ENCODE measurements at places on chromosomes 4 and X.

- DNase-seq = no peak
These were observed 61.1 kb downstream of the CPEB2 start for GRCh38 chr4:15063341-15063740.

- no peak for DNase-seq
These were observed 86.4 kb downstream of the LDB2 start for GRCh38 chr4:16812041-16812440.

- no peak for DNase-seq
These were observed 427.7 kb upstream of the MAGEB2 start for GRCh38 chrX:29787656-29788055.

DNA sequence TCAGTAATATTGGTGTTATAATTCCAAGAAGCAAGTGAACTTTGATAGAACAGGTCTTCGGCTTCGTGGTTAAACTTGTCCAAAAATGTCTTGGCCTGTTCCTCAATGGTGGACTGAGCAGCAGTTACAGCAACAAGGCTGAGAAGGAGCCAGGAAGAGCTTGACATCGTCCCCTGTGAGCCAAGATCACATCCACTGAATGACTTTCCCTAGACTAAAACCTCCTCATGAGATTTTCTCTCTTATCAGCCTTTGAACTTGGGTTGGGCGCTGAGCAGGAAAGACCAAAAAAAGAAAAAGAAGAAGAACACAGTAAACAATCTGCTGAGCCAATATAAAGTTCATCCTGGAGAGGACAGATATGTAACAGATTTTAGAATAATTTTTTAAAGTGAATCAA lies at the start of gene ACE2:
Gene ACE2, minus strand, starts transcription at position 216 of the 400 bp plus-strand sequence. Its CDS starts 49 bp downstream, at position 167.
- DNase-seq = no peak

GRCh38 chr4:40984051-40984450 lies 230.3 kb downstream of the APBB2 start:
- DNase-seq = no peak

GRCh38 chrX:153870791-153871360 lies 15.1 kb downstream of the L1CAM start:
- no peak for DNase-seq

DNA sequence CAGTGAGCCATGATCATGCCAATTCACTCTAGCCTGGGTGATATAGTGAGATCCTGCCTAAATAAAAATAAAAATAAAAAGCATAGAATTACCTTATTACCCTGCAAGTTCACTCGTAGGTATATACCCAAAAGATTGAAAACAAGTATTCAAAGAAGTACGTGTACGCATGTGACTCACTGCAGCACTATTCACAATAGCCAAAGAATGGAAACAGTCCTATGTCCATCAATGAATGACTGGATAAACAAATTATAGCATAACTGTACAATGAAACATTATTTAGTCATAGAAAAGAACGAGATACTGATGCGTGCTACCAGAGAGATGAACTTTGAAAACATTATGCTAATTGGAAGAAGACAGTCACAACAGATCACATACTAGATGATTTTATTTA lies 204.6 kb upstream of the DIAPH2 start:
- DNase-seq = no peak

Measured in bone marrow (tissue), 2 donors.